Mesangial cell (primary cell): ENCODE measurements at places on chromosomes 3 and 15. TPM values are rescaled to one million over a fixed set of nuclear protein-coding genes. Genes with fewer than 3 reads are reported as not detected.

The KLHL40 gene
- total RNA-seq: not detected in 2 replicates

The MEGF11 gene
- total RNA-seq: 0.16 and 0.38 TPM in 2 replicates

The UACA gene
- 18.3 and 20.7 TPM in 2 replicates for total RNA-seq

The ALAS1 gene
- total RNA-seq: 48.4 and 49.0 TPM in 2 replicates

The PCLAF gene
- 5.3 and 23.5 TPM in 2 replicates for total RNA-seq

The CD80 gene
- total RNA-seq: not detected in 2 replicates

The LDHAL6B gene
- total RNA-seq: not detected in 2 replicates

The SOX2 gene
- total RNA-seq: not detected in 2 replicates

The RARRES1 gene
- total RNA-seq: 2.3 and 28.3 TPM in 2 replicates

The CHL1 gene
- total RNA-seq: 5.2 TPM in 1 of 2 replicates, not detected in the other

The P3H2 gene
- 67.0 and 101 TPM in 2 replicates for total RNA-seq

The CYP8B1 gene
- total RNA-seq: not detected in 2 replicates

The NRROS gene
- total RNA-seq: 0.65 and 2.2 TPM in 2 replicates

The CEMIP gene
- total RNA-seq: 0.49 and 0.51 TPM in 2 replicates
